ENCODE measurements at places on chromosomes 5 and 9. TPM values are rescaled to one million over a fixed set of nuclear protein-coding genes. Genes with fewer than 3 reads are reported as not detected.
A peak's percentile ranks its signal among the peaks of the same experiment; 100 is the strongest.

- H3K36me3 ChIP-seq: no peaks in the 10 kb centered on the region
- H3K4me1 ChIP-seq: no peaks in the 10 kb centered on the region
- H3K27ac ChIP-seq: no peak overlapping the region
Measured at GRCh38 chr5:144230806-144231205, 60.1 kb downstream of the KCTD16 start.

Gene OCLN
- 18.2 TPM for total RNA-seq

DNA sequence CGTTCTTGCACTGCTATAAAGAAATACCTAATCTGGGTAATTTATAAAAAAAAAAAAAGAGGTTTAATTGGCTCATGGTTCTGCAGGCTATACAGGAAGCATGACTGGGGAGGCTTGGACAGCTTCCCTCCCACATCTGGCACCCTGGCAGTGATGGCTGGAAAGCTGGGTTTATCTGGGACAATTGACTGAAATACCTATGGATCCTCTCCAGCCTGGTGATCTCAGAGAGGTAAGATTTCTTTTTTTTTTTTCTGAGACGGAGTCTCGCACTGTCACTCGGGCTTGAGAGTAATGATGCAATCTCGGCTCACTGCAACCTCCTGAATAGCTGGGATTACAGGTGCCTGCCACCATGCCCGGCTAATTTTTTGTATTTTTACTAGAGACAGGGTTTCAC lies 22.7 kb upstream of the UGCG start:
- no peak for DNase-seq
- no peak overlapping the region for H3K4me3 ChIP-seq
- H3K36me3 ChIP-seq: no peaks in the 10 kb centered on the region
- no peaks in the 10 kb centered on the region for H3K4me1 ChIP-seq
- no peak overlapping the region for H3K27ac ChIP-seq
- no peaks in the 10 kb centered on the region for H3K27me3 ChIP-seq

Gene INPP5E
- 22.9 TPM for total RNA-seq

- no peak overlapping the region for H3K27ac ChIP-seq
- H3K4me3 ChIP-seq: no peak overlapping the region
- H3K36me3 ChIP-seq: no peaks in the 10 kb centered on the region
- DNase-seq: no peak
Measured at GRCh38 chr5:14884062-14884612, 12.6 kb upstream of the ANKH start.

Gene WWC1
- 0.91 TPM for total RNA-seq

DNA sequence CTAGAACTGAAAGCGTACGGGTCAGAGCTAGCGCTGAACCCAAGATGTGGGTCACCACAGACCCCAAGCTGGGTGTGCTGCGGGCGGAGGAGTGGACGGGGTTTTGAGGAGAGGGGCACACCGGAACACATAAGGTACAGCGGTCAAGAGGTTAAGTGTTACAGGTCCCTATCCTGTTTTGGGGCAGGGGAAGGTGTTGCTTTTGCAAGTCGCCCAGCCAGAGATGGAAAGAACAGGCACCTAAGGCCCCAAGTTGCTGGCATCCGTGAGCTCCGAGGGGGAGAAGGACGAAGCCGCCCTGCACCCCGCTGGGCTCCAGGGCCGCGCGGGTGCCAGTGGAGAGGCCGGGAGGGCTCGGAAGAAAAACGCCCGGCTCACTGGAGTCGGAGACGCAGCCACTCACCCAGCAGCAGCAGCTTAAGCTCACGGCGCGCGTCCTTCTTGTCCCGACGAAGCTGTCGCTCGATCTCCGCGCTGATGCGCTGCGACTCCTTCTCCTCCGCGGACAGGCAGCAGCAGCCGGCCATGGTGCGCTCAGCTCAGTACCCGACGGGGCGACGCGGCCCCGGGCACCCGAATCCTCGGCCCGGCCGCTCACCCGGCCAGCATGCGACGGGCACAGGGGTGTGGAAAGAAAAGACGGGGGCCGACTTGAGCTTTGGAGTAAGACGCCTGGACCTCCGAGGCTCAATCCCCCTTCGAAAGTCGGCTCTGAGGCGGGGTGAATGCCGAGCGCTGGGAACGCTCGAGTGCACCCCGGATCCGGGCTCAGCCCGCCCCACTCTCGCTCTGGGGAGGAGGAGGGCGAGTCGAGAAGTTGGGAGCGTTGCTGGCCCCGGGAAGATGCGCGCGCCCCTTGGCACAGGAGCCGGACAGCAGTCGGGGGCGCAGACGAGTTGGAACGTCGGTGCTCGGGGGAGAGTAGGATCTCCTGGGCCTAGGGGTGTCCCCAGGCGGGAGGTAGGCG lies 572 bp downstream of the GNA14 start:
- H3K4me1 ChIP-seq: peaks cover 18% of the 10 kb centered on the region
- H3K27ac ChIP-seq: no peak overlapping the region
- peaks cover 6% of the 10 kb centered on the region for H3K27me3 ChIP-seq
- DNase-seq: peak; percentile 36
- H3K36me3 ChIP-seq: no peaks in the 10 kb centered on the region

DNA sequence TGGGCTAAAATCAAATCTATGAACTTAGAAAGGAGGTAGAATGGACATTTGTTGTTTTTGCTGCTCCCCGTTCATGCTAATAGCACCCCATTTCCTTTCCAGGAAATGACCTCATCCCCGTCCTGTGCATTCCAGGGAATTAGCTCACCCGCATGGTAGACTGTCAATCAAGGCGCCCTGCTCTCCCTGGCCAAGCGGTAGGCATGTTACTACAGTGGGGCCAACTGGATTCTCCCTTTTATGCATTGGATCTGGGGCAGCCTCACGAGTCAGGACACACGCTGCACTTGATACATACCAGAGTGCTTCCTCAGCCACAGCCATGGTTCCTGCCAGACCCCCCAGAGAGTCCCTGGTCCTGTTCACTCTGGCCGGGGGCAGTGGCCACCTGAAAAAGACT lies 111.0 kb upstream of the PTCH1 start:
- H3K27me3 ChIP-seq: no peaks in the 10 kb centered on the region
- DNase-seq: peak; percentile 52
- H3K36me3 ChIP-seq: no peaks in the 10 kb centered on the region
- peaks cover 23% of the 10 kb centered on the region for H3K4me1 ChIP-seq
- peak overlapping the region; percentile 82 for H3K27ac ChIP-seq

- H3K27ac ChIP-seq: no peak overlapping the region
- no peak overlapping the region for H3K4me3 ChIP-seq
- no peaks in the 10 kb centered on the region for H3K4me1 ChIP-seq
- H3K27me3 ChIP-seq: no peaks in the 10 kb centered on the region
- H3K36me3 ChIP-seq: no peaks in the 10 kb centered on the region
- DNase-seq: no peak
Measured at GRCh38 chr9:109730228-109730627, 49.8 kb upstream of the PALM2AKAP2 start.

Gene ACTBL2
- not detected for total RNA-seq

DNA sequence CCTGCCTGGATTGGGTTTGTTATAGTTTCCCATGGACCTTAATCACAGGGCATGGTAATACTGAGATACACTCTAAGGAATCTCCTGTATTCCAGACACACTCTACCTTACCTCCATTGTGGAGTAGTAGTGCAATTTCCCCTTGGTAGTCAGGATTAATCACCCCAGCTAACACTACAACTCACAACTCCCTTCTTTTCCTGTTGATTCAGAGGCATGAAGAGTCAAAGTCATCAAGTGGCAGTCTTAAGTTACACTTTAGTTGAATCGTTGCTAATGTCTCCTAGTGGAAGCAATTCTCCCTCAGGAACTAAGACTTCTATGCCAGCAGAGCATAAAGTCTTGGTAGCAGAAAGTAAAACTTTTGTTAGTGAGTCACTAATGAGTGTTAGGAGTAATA lies 122.7 kb upstream of the APC start:
- H3K27me3 ChIP-seq: no peaks in the 10 kb centered on the region
- no peaks in the 10 kb centered on the region for H3K4me1 ChIP-seq
- no peak overlapping the region for H3K4me3 ChIP-seq
- no peaks in the 10 kb centered on the region for H3K36me3 ChIP-seq

DNA sequence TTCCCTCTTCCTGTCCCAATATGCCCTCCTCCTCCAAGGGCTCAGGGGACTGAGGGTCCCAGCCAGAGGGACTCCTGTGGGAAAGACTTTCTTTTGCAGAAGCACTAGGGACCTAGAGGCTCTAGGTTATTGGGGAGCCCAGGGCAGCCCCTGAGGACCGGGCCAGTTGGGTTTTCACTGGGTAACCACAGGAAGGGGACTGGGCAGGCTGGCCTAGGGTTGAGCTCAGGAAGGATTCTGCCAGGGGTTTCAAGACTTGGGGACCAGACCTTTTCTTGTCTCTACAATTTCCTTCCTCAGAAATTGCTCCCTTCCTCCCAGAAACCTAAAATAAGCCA lies 24.4 kb upstream of the HMCN2 start:
- H3K4me1 ChIP-seq: no peaks in the 10 kb centered on the region
- no peak overlapping the region for H3K4me3 ChIP-seq
- no peaks in the 10 kb centered on the region for H3K27me3 ChIP-seq
- H3K27ac ChIP-seq: no peak overlapping the region
- H3K36me3 ChIP-seq: no peaks in the 10 kb centered on the region
- DNase-seq: no peak

Gene PCDHB4
- total RNA-seq: 0.21 TPM

GRCh38 chr5:67156976-67157583 lies 39.5 kb downstream of the CD180 start:
- H3K4me3 ChIP-seq: no peak overlapping the region
- H3K27ac ChIP-seq: no peak overlapping the region
- peak; percentile 37 for DNase-seq
- H3K4me1 ChIP-seq: no peaks in the 10 kb centered on the region
- H3K36me3 ChIP-seq: peaks cover 30% of the 10 kb centered on the region

DNA sequence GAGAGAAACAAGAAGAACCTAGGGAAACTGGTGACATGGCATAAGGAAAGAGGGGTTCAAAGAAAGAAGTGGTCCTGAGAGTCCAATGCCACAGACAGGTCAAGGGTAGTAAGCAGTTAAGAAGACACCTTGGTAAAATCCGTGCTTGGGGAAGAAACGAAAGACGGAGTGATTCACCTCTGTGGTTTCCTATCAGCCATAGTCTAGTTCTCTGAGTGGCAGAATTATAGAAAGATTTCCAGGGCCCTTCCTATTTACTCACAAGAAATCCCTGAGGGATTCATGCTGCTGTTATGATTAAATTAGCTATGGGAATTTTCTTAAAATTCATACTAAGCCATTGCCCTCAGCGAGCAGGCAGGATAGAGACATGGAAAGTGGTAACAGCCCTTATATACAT lies 31.7 kb downstream of the IL33 start:
- no peak overlapping the region for H3K27ac ChIP-seq
- no peaks in the 10 kb centered on the region for H3K36me3 ChIP-seq
- no peak overlapping the region for H3K4me3 ChIP-seq
- peak; percentile 36 for DNase-seq

- no peak overlapping the region for H3K4me3 ChIP-seq
- H3K4me1 ChIP-seq: no peaks in the 10 kb centered on the region
- H3K36me3 ChIP-seq: no peaks in the 10 kb centered on the region
- H3K27ac ChIP-seq: no peak overlapping the region
- DNase-seq: no peak
- H3K27me3 ChIP-seq: no peaks in the 10 kb centered on the region
Measured at GRCh38 chr9:17272536-17272935, 137.7 kb downstream of the CNTLN start.

Gene RPS14
- 2,034 TPM for total RNA-seq

Measured in endothelial cell of umbilical vein (primary cell).